Smooth muscle cell of the brain vasculature (primary cell): ENCODE measurements at places on chromosomes 1 and 21.

GRCh38 chr1:198465201-198466144, 75.0 kb downstream of the ATP6V1G3 start:
- no peak for DNase-seq

- DNase-seq = no peak
Measured at GRCh38 chr21:41731081-41731480, 35.8 kb downstream of the RIPK4 start.

DNA sequence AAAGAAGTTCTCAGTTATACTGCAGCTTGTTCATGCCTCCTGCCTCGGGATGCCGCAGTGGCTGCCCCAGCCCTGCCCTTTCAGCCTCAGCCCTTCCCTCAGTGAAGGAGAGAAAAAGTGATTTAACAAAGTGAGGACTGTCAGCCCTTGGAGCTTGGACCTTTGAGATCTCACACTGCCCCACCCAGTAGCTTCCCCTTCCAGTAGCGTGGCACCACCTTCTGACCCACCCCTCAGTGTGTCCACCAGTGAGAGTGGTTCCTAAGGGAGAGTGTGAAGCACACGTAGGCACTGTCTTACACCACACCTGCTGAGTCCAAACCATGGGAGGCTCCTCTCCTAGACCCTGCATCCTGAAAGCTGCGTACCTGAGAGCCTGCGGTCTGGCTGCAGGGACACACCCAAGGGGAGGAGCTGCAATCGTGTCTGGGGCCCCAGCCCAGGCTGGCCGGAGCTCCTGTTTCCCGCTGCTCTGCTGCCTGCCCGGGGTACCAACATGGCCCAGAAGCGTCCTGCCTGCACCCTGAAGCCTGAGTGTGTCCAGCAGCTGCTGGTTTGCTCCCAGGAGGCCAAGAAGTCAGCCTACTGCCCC, at the start of gene CDA:
CDA (plus strand) TSS at position 464 of the 592 bp plus-strand sequence; CDS start at position 497, 33 bp downstream.
- DNase-seq = no peak

DNA sequence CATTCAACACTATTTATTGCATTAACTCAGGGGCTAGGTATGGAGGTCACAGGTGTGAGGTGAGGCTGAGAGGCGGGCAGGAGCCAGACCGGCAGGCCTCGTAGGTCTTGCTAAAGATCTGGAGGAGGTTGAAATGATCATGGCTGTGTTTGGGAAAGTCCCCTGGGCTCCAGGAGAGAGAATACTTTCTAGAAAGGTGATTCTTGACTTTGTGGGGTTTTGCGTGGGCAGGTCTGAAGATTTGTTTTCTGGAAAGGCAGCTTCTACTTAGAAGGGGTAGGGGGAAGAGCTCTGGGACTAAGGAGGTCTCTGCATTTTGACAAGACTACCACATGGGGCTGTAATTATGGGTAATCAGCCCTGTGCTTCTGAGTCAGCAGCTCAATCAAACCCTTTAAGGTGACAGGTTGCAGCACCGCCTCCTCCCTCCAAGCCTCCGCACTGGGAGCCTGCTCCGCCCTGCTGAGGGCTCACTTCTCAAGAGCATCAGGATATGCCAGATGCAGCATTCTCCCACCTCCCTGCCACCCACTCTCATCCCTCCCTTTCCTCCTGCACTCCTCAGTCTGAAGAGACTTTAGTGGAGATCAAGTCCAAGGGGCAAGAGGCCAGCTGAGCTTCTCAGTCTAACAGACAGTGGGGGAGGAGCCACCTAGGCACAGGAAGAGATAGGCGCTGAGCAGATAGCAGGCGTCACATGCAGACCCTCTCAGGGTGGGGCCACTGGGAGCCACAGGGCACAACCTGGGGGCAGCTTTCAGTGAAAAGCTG, 30.5 kb downstream of the SLC30A1 start:
- no peak for DNase-seq

- no peak for DNase-seq
Measured at GRCh38 chr1:50491142-50491541, 67.9 kb upstream of the DMRTA2 start.

GRCh38 chr1:19797827-19798226, 1.9 kb downstream of the TMCO4 start:
- no peak for DNase-seq

DNA sequence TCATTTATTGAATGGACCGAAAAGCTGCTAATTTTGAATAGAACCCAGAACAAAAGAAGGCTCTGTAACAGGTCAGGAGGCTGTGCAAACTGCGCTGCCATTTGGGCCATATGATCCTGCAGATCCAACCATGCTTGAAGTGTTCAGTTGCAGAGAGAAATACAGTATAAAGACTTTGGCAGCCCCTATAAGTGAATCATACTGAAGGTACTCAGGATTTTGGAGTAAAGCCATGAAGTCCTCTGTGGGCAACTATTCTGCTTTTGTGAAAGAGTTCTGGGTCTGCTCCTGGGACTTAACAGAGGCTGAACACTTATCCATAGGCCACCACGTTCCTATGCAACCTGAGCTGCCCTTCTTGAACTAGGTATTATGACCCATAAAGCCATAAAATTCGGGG, 1613.6 kb upstream of the PRMT6 start:
- no peak for DNase-seq

- no peak for DNase-seq
Measured at GRCh38 chr1:90799326-90799725, 82.2 kb upstream of the BARHL2 start.
